CD14-positive monocyte (primary cell): ENCODE measurements at places on chromosomes 12 and 14. TPM values are rescaled to one million over a fixed set of nuclear protein-coding genes. Genes with fewer than 3 reads are reported as not detected.

DNA sequence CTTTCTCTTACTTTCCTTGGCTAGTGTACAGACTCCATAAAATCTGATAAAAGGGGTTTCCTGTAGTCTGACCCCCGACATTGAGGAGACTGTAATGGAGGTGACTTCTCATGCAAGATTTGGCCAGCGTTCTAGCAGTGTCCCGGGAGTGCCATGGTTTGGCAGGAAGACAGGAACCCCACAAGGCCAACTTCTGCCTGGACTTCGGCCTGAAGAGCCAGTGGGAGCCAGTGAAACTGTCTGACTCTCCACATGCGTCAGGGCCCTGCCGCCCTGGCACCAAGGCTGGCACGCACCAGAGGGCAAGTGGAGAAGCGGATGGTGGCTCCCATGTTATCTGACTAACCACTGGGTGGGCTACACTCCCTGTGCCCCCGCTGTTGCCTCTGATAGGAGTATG lies 70.5 kb downstream of the TMEM260 start:
- H3K36me3 ChIP-seq = peaks cover 37% of the 10 kb centered on the region
- H3K4me1 ChIP-seq = no peaks in the 10 kb centered on the region
- no peaks in the 10 kb centered on the region for H3K27me3 ChIP-seq
- no peak overlapping the region for H3K4me3 ChIP-seq
- H3K27ac ChIP-seq = no peak overlapping the region

DNA sequence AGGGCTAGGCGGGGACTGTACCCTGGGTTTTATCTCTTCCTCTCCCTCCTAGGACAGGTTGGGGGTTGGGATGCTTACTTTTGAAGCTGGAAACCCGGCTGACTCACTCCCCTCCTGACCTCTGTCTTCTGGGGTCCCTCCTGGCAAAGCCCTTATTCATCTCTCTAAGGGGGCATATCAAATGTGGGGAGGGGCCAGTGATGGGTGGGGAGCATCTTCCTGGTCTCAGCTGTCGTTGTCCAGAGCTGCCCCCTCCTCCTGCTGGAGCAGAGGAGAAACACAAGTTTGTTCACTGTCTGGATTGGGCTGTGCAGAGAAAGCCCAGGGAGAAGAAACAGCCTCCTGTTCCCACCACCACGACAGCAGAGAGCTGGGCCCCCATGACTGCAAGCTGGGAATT lies 85.8 kb downstream of the TNFAIP2 start:
- H3K4me1 ChIP-seq = no peaks in the 10 kb centered on the region
- no peak for DNase-seq
- H3K36me3 ChIP-seq = no peaks in the 10 kb centered on the region

DNA sequence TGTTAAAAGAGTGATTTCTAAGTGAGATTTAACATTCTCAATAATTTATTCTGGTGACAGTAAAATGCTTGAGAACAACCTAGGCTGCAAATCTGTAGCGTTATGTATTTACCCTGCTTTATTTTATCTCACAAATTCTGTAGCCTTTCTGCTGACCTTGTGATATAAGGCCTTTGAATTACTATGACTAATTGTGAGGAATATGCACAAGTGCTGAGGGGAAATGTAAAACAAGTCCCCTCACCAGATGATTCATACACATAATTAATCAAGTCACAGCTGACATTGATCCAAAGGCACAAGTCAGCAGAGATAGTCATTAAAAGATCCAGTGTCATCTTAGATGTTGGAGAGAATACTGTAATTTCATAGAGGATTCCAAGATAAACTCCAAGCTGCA lies 992.7 kb upstream of the USP15 start:
- H3K4me3 ChIP-seq = no peak overlapping the region
- H3K27ac ChIP-seq = no peak overlapping the region
- H3K36me3 ChIP-seq = no peaks in the 10 kb centered on the region
- DNase-seq = no peak

The HHIPL1 gene
- polyA plus RNA-seq = not detected

The ABCD2 gene
- not detected for polyA plus RNA-seq

The HELB gene
- 1.8 TPM for polyA plus RNA-seq

The GOLGA3 gene
- polyA plus RNA-seq = 9.8 and 12.0 TPM in 2 replicates

The LALBA gene
- polyA plus RNA-seq = not detected
